ENCODE measurements at places on chromosomes 12 and 14.
A peak's percentile ranks its signal among the peaks of the same experiment; 100 is the strongest.

DNA sequence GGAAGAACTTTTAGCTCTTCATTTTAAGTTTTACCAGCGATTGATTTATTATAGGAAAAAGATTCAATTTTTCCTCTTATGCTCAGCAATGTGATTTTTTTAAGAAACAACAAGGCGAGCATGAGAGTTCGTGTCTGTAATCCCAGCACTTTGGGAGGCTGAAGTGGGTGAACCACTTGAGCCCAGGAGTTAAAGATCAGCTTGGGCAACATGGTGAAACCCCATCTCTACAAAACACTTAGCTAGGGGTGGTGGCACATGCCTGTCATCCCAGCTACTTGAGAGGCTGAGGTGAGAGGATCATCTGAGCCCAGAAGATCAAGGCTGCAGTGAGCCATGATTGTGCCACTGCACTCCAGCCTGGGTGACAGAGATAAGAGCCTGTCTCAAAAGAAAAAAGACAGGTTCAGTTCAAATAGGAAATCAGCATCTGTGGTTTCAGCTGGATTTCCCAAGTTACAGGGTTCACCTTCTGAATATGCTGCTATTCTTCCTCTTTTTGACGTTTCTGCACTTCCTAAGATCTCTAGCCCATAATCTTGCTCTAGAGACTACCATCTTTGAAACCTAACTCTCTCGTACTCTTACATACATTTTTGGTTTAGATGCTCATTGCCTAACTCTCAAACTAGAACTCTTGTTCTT, 274.7 kb downstream of the SEC23A start:
- DNase-seq: peak; percentile 97

DNA sequence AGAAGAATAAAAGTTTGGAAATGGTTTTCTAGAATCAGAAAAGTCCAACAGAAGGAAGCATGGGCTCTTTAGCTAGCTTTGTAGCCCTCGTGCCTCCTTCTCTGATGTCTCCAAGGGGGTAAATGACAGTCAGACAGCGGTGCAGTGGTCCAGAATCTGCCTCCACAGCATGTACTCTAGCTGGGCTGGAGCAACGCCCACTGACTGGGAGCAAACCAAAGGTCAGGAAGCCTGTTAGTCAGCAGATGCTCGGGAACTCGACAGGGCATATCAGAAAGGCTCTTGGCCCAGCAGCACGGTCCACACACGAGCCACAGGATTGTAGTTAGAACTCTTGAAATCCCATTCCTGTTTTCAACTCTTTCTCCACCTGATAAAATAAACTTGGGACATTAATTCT, 164.3 kb downstream of the GRIN2B start:
- DNase-seq: no peak

DNA sequence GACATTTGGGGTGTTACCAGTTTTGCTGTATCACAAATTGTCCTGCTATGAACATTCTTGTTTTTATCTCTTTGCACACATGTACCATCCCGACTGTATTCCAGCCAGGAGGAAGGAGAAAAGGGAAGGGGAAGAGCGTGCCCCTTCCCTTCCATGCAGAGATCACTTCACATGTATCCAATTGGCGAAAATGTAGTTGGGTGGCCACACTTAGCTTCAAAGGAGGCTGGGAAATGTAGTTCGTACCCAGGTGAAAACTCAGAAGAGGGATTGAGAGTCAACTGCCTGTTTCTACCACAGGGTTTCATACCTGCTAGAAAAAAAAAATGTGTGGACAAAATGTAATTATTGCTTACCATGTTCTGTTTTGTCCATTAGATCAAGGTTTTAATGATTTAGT, 189.1 kb upstream of the PELI2 start:
- no peak for DNase-seq

DNA sequence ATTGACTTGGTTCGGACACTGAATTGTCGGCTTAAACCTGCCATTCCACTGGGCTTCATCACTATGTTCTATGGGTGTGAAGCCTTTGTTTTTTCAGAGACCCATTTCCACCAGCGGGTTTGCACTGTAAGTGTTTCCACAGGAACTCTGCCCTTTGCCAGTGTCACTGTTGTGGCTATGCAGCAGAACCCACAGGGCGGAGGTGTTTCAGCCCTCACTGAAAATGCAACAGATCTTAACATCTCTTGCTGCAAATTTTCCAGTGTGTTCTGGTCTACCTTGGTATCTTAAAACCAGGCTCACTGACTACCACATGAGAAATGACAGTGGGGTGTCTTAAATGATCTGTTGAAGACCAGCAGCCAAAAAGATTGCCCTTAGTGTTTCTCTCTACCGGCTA, 21.1 kb downstream of the PRKCH start:
- DNase-seq: no peak

GRCh38 chr12:130192642-130193345, 30.5 kb downstream of the FZD10 start:
- no peak for DNase-seq

DNA sequence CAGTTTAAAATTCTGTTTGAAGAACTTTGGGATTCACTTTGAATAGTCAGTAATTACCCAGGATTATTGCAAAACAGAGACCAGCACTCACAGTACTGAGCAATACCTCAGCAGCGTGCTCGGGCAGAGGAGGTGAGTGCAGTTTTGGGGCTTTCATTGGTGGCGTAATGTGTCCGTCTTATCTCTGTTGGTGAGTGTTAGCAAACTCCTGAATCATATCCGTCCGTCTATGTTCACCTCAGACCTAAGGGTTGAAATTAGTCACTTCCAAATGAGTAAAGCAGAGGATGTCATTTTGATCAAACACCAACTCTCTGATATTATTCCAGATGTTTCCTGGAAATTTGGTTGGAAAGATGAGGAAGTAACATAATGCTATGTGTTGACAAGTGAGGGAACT, 82.8 kb downstream of the BORCS5 start:
- DNase-seq: no peak

- no peak for DNase-seq
Measured at GRCh38 chr12:56339158-56339422, 406 bp downstream of the IL23A start.

DNA sequence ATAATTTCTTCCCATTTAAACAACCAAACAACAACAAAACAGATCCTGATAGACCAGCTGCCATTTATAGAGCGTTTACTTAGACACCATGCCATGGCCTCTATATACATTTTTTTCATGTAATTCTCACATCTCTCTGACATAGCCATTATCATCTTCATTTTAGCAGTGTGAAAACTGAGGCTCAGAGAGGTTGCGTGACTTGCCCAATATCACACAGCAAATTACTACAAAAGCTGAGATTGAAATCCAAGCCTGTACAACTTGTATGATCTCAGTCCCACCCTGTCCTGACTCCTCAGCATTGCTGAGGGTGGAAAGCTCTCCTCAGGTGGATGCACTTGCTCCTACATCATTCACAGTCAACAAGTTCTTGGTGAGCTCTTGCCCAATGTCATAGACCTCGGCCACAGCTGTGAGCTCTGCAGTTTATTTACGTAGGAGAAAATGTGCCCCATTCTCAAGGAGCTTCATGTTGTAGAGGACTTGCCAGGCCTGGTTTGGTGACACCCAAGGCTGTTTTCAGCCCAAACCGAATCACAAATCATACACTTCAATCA, 55.5 kb downstream of the CRACR2A start:
- DNase-seq: no peak

GRCh38 chr14:54219261-54220070, 177.3 kb upstream of the CDKN3 start:
- DNase-seq: no peak

GRCh38 chr14:68663385-68664076, 129.3 kb downstream of the ZFP36L1 start:
- no peak for DNase-seq

- no peak for DNase-seq
Measured at GRCh38 chr14:61588419-61588901, 106.9 kb upstream of the HIF1A start.

- no peak for DNase-seq
Measured at GRCh38 chr14:93857500-93858283, 69.4 kb upstream of the PRIMA1 start.

- no peak for DNase-seq
Measured at GRCh38 chr14:23384364-23385080, 7.7 kb downstream of the CMTM5 start.

DNA sequence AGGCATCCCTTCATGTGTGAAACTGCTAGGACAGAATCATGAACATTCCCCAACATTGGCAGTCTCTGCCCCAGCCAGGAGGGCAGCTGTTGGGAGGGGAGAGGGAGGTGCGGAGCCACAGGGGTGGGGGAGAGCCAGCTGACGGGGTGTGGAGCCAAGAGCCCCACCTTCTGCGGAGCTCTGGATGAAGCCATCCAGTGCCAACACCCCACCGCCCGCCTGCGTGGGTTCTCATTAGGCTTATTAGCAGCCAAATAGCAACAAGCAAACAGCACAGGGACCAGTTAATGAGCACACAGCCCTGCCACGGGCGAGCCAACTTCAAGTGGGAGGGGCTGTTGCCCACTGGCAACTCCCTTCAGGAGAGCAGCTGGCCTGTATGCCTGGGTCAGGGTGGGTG, 12.1 kb downstream of the LTBP2 start:
- no peak for DNase-seq

GRCh38 chr14:104908303-104908702, 16.4 kb upstream of the PLD4 start:
- no peak for DNase-seq

DNA sequence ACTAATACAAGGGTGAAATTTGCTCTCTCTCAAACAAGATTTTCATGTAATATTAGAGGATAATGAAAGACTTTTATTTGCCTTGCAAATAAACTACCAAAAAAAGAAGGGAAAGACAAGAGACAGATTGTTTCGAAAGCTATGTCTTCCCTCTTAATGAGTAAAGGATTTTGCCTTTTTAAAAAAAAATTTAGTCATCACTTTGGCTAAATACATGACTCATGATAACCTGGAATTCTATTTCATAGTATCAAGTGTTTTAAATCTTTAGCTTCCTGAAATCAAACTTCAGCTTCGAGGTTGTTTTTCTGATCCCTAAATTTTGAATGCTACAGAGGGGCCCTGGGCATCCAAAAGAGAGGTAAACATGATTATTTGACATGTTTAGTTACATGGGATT, 144.4 kb downstream of the CCDC59 start:
- no peak for DNase-seq

- no peak for DNase-seq
Measured at GRCh38 chr14:84064316-84065125, 1465.4 kb upstream of the FLRT2 start.

DNA sequence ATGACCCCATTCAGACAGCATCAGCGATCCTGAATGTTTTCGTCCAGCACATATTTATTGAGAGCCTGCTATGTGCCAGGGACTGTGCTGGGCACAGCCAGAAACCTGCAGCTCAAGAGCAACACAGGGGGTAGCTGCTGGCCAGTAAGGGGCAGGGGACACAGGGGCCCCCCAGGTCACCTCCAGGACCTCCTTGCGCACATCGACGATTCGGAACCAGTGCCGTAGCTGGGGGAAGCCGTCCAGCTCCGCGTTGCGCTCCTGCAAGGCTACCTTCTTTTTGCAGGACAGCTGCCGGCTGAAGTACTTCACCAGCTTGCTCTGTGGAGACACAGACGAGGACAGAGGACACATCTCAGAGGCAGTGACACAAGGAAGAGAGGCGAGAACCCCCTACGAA, 108.7 kb downstream of the KSR2 start:
- no peak for DNase-seq

GRCh38 chr14:74846168-74846567, 29.8 kb downstream of the PROX2 start:
- DNase-seq: no peak

DNA sequence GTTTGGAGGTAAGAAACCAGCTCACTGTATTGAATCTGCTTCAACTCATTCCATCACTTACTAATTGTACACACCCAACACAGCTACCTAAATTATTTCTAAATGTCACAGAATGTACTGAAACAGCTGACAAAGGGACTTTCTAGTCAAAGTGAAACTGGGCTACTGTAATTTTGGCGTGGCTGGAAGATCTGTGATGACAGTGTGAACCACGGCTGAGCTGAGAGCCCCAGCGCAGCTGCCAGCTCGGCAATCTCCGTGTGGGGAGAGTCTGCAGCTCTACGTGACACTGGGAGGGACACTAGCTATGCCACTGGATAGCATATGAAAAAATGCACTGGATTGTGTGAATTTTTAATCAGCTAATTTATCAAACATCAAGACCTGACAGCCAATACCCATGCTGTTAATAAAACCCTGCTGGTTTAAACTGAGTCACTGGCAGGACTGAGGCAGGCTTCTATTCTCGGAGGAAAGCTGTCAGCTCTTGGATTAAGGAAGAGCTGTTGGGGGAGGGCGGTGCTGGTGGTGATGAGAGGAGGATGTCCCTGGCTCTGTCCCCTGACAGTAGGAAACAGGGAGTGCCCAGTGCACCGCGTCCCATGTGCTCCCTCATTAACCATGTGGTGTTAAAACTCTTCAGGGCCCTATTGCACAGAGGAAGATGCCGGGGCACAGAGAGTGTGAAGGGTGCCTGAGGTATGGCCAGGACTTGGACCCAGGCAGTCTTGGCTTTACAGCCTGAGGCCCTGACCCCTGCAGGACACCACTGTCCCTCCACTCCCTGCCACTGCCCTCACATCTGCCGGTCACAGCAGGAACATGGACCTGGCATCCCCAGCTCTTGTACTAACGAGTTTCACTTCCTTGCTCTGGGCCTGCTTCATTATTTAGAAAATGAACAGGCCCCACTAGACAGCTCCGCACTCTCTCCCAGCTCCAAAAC, 13.3 kb downstream of the SLC15A4 start:
- no peak for DNase-seq

GRCh38 chr12:78473136-78473535, 391.4 kb upstream of the SYT1 start:
- no peak for DNase-seq

DNA sequence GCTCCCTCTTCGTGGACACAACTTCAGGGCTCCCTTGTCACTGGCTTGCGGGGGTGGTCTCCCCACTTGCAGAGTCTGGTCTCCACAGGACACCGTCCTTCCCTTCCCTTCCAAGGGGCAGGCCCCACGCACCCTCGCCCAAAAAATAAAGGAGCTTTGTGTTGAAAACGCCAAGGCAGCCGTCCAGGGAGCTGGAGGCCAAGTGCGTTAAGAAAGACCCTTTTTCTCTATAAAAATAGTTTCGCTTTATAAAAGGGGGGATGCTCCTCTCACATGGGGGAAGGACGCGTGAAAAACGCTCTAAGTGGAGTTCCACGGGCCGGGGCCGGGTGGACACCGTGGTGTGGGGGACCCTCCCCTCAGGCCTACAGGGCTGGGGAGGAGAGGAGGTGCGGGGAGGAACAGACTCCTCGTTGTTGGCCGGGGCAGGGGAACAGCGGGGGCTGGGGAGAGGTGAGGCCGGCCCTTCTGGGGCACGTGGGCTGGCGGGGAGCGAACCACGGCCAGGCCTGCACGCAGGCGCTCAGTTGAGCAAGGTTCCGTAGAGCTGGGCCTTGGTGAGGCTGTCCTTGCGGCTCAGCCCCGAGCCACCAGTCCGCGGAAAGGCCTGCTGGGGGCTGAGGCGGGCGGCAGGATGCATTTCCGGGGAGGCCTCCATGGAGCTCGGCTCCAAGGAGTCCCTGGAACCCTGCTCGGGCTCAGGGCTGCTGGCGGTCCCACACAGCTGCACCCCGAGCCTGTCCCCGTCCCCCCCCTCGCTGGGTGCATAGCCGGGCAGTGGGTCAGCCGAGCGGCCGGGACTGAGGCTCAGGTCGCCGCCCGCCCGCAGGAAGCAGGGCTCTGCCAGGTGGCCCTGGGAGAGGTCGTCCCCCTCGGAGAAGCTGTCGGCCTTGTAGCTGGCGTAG, 49.5 kb downstream of the BEGAIN start:
- DNase-seq: no peak
